ENCODE measurements at places on chromosomes 11 and 22. TPM values are rescaled to one million over a fixed set of nuclear protein-coding genes. Genes with fewer than 3 reads are reported as not detected.

The C11orf97 gene
- total RNA-seq, result not detected

The RAB3IL1 gene
- total RNA-seq, result 0.76 TPM

The TRIM48 gene
- total RNA-seq, result not detected

The MED19 gene
- total RNA-seq, result 21.2 TPM

The METTL15 gene
- 19.4 TPM for total RNA-seq

The RNF121 gene
- total RNA-seq, result 52.3 TPM

The UBQLNL gene
- 0.14 TPM for total RNA-seq
